Choroid plexus epithelial cell (primary cell): ENCODE measurements at places on chromosomes 7 and 10.

GRCh38 chr10:123153486-123154091 lies 613 bp upstream of the BUB3 start:
- DNase-seq = no peak

- peak; percentile 91 for DNase-seq
These were observed 1.9 kb downstream of the DHX32 start for GRCh38 chr10:125878957-125879835.

DNA sequence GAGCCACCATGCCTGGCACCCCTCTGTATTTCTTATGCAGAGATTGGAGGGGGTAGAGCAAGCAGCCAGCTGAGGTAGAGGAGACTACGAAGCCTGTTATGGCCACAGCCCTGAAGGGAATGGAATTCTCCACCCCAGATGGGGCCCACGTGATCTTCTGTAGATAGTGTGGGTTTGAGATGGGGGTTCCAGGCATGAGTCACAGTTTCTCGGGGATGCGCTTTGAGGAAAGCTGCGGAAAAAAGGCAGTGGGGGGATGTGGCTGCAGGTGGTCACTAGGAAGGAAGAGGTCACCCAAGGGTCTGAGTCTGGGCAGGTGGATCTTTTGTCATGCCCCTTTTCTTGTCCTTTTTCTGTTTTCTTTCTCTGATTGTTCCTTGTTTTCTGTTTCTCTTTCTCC lies 11.5 kb downstream of the FAM131B start:
- DNase-seq = no peak

- no peak for DNase-seq
These were observed 27.4 kb upstream of the LOXL4 start for GRCh38 chr10:98295401-98295811.

DNA sequence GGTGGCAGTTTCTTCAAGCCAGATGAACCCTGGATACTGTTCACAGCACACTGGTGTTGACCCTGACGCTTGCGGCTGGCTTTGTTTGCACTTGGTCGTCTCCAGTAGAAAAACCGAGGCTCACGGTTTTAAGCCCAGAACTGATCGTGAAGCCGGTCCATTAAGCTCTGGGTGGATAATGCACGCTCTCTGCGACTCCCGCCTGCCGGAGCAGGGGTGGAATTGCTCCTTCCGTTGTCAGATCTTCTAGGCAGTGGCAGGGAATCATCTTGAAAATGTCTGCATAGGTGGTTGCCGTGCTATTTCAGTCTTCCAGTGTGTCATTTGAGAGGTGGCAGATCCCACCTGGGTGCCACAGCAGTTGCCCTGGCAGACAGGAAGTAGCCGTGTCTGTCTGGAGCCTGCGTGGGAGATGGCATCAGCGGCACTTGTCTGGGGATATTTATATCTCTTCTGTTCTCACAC lies 35.9 kb upstream of the AP5Z1 start:
- peak; percentile 76 for DNase-seq

- DNase-seq = no peak
These were observed 1.5 kb downstream of the IRF5 start for GRCh38 chr7:128939075-128939860.

GRCh38 chr7:150964593-150965111 lies 13.5 kb downstream of the KCNH2 start:
- DNase-seq = no peak

- DNase-seq = no peak
These were observed 71.5 kb downstream of the CARD11 start for GRCh38 chr7:2971914-2972834.

- DNase-seq = no peak
These were observed 195.4 kb downstream of the MAD1L1 start for GRCh38 chr7:2037301-2037807.

DNA sequence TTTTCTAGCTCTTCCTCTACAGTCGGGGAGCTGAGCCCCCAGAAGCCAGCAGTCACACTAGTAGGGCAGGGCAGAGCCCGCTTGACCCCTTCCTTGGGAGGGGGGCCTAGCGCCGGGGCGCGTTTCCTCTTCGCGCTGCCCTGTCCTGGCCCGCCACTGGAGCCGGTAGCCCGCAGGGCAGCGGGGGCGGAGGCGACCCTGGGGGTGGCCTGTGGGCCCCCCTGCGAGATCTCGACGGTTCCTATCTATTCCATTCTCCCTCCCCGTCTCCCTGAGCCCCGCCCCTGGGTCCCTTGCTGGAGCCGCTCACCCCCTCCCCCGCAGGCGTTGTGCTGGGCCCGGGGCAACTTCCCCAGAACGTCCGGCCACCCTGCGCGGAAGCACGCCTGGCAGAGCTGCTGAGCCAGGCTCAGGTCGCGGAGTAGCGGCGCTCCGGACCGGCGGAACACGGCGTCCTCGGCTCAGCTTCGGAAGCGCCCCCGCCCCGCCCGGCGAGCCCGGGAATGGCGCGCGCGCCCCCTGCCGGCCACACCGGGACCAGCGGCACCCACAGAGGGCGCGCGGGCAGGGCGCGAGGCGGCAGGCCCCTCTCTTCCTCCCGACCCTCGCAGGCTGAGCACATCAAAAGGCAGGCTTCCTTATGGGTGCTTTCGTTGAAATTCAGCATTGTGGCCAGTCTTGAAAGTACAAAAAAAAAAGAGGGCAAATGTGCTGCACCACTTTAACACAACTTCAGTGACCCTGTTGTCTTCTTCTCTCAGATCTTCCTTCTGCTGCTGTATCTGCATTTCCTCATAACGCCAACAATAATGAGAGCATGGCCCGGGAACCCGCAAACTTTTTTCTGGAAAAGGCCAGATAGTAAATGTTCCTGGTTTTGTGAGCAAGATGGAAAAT lies 327.6 kb downstream of the TNS3 start:
- peak; percentile 67 for DNase-seq

DNA sequence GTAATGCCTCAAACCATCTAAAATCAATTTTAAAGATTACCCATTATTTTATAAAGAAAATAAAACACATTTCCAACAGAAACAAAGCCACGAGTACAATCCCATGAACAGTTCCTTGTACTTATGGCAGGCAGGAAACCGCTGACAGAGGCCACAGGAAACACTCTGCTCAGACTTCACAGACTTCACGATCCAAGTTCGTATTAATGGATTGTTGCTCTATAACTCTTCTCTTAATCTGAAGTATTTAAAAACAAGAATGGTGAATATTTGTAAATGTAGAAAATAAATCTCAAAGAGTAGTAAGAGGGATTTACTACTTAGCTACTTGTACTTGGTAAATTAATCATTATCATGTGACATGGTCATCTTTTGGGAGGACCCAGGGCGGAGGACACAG lies 78.3 kb downstream of the SNX10 start:
- no peak for DNase-seq

DNA sequence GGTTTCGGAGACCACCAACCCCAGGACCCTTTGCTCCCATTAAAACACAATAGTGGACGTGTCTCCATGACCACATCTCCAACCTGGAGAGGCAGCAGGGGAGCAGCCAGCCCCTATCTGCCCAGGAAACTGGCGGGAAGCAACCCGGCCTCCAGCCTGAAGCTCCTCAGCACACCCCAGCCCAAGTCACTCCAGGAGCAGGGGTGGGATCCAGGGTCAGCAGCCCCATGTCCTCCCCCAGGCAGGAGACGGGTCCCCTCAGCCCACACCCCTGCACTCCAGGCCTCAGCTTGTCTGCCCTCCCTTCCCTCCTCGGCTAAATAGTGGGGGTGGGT lies 601 bp downstream of the ADAM8 start:
- no peak for DNase-seq

GRCh38 chr7:119703895-119704294 lies 569.1 kb upstream of the KCND2 start:
- no peak for DNase-seq
